NCI-H1092 (cell line): ENCODE measurements at places on chromosomes 6 and 20.

GRCh38 chr6:136408204-136408603, 118.6 kb upstream of the BCLAF1 start:
- no peak for DNase-seq

GRCh38 chr6:142751452-142751851, 193.5 kb downstream of the HIVEP2 start:
- no peak for DNase-seq

- no peak for DNase-seq
Measured at GRCh38 chr6:149015535-149016525, 269.0 kb downstream of the UST start.

DNA sequence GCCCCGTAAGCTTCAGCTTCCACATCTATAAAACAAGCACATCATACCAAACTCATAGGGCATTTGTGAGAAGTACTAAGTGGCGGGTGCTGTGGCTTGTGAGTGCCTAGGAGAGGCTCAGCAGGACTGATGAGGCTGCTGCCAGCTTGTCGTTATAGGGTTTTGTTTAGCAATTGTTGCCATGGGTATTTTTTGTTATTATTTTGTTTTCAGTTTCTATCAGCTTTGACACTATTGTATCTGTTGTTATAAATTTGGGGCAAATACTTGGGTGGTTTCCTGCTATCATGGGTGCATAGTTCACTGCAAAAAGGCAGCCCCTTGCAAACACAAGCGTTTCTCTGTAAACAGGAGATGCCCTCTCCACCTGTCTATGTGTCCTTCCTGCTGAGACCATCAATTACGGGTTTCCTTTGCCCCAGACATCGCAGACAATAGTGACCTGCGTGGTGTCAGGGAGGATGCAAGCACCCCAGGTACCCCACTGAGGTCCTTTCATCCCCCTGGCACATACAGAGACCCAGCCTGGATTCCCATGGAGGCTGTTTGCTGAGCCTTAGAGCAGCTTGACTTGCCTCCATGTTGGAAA, 3.1 kb upstream of the CCDC167 start:
- DNase-seq: no peak

- DNase-seq: no peak
Measured at GRCh38 chr6:134938896-134939295, 11.0 kb downstream of the ALDH8A1 start.

DNA sequence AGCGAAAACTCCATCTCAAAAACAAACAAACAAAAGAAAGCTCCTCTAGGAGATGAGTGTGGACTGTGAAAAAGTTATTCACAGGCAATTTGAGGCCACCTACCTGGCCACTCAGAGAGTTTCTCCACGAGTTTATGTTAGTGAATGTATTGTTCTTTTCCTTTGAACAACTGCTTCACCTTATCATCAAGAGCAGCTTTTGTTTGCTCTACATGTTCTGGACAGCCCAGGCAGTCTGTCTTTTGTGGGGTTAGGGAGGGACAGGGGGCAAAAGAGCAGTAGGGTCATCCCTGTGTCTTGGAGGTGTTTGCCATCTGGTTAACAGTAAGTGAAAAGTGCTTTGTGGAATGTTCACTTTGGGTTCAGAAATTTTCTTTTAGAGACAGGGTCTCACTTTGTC, 8.0 kb downstream of the CASS4 start:
- DNase-seq: no peak
